Body of pancreas (tissue), 4 donors: ENCODE measurements at places on chromosomes 13 and 19.
A peak's percentile ranks its signal among the peaks of the same experiment; 100 is the strongest.

- peak; percentile 75 for DNase-seq
These were observed 1.8 kb upstream of the SSBP4 start for GRCh38 chr19:18417250-18418028.

- no peak for DNase-seq
These were observed 292.2 kb upstream of the SLC10A2 start for GRCh38 chr13:103358255-103358932.

DNA sequence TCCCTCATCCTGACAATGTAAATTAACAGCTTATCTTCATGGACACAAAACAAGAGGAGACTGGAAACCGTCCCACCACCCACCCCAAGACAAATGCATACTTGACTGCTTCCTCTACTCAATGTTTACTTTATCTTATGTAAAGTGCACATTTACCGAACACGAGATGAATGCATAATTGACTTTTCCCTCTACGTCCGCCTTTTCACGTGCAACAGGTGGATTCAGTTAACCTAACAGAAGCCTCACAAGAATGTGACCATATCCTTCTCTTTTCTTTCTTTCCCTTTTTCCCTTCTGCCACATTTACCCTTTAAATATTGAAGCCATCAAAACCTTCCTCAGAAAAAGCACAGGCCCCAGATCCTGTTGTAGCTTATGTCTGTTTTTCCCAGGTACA lies 468.0 kb downstream of the UQCRFS1 start:
- DNase-seq, result no peak

DNA sequence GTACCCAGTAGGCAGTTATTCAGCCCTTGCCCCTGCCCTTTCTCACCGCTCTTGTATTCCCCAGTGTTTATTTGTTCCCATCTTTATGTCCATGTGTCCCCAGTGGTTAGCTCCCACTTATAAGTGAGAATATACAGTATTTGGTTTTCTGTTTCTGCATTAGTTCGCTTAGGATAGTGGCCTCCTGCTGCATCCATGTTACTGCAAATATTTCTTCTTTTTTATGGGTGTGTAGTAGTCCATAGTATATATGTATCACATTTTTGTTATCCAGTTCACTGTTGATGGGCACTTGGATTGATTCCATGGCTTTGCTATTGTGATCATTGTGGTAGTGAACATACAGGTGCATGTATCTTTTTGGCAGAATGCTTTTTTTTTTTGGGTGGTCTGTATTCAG lies 32.7 kb downstream of the URI1 start:
- DNase-seq, result no peak

GRCh38 chr19:41307954-41308449 lies 2.0 kb upstream of the CCDC97 start:
- no peak for DNase-seq

GRCh38 chr13:112446347-112446861 lies 70.2 kb downstream of the SPACA7 start:
- DNase-seq, result no peak
